ENCODE measurements at places on chromosomes 11 and 22.

GRCh38 chr11:12845739-12846358 lies 163.3 kb upstream of the RASSF10 start:
- DNase-seq, result peak; percentile 95

DNA sequence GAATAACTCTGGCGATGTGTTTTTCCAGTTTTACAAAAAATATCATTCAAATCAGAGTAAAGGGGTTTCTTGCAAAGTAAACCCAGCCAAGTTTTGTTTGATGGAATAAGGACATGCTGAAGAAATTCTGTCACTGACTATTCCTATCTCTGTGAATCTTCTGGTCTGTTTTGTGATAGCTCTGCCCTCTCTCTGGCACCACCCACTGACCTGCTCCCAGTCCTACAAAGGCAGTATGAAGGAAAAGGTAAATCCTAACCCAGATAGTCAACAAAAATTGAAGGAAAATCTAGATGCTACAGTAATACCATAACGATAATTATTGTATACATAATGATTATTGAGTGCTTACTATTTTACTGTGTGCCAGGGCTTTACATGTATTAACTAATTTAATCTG lies 76.3 kb upstream of the TP53AIP1 start:
- no peak for DNase-seq

DNA sequence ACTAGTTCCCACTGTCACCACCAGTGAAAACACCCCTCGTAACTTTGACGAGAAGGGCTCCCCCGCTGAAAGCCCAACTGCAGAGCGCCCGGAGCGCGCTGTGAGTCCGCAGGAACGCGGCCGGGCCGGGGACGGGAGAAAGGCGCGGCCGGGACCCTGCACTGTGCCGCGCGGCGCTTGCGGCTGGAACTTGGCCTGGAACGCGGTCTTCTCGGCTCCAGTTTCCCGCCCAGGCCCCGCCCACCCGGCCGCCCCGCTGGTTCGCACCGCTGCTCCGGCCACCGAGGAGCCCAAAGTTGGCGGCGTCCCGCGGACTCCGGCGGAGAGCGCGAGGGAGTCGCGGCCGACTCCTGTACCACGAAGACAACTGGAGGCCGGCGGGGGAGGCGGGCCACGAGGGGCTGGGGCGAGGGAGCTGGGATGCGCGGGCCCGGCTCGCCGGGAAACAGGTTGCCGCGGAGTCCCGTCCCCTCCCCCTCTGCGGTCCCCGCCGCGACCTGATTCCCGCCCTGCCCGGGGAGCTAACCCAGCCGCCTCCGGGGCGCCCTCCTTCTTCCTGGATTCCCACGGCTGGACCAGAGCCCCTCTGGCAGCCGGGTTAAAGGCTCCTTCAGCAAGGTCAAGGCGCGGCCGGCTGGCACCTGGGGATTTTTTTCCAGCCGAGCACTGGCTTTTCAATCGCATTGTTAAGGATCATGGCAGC lies 3.4 kb downstream of the TENM4 start:
- peak; percentile 31 for DNase-seq

- DNase-seq, result no peak
Observed at GRCh38 chr11:4926608-4927007, 2.5 kb upstream of the OR51G1 start.

GRCh38 chr11:118047749-118048148 lies 29.1 kb upstream of the TMPRSS4 start:
- DNase-seq, result no peak
